Bladder microvascular endothelial cell (primary cell): ENCODE measurements at places on chromosomes 2 and 18. TPM values are rescaled to one million over a fixed set of nuclear protein-coding genes. Genes with fewer than 3 reads are reported as not detected.

The EIF2AK3 gene
- 18.5 and 38.7 TPM in 2 replicates for total RNA-seq

The NDUFB3 gene
- total RNA-seq = 98.4 and 108 TPM in 2 replicates

The ALLC gene
- total RNA-seq = not detected in 2 replicates

The ANKRD30BL gene
- under 0.01 TPM in 1 of 2 replicates, not detected in the other for total RNA-seq

The SLC9A4 gene
- under 0.01 TPM in 2 replicates for total RNA-seq
